ENCODE measurements at places on chromosomes 1 and 21.

DNA sequence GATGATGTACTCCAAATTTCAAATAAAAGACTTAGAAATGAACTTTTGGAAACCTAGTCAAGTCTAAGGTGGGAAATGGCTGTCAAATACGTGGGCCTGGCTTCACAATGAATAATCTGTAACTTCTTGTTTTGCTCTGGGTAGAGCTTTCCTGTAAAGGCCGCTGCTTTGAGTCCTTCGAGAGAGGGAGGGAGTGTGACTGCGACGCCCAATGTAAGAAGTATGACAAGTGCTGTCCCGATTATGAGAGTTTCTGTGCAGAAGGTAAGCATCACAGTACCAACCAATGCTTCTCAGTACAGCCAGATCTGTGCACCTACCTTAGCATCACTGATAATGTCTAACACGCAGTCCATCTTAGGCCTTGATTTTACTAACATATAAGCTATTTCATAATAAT lies 73.6 kb downstream of the TPR start:
- DNase-seq, result no peak

DNA sequence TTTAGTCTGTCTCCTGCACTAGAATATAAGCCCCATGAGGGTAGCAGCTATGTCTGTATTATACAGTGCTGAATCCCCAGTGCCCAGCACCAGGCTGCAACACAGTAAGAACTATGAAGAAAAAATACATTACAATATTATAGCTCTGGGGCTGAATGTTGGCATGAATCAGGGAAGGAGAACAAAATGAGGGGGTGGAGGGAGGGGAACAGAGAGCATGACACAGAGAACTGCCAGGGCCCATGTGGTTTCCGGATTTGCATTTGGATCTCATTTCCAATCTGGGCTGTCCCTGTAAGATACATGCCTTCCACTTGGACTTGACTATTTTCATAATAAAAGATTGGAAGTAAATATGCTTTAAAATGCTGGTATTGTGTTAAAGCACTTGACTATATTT lies 35.8 kb downstream of the C1orf198 start:
- no peak for DNase-seq

DNA sequence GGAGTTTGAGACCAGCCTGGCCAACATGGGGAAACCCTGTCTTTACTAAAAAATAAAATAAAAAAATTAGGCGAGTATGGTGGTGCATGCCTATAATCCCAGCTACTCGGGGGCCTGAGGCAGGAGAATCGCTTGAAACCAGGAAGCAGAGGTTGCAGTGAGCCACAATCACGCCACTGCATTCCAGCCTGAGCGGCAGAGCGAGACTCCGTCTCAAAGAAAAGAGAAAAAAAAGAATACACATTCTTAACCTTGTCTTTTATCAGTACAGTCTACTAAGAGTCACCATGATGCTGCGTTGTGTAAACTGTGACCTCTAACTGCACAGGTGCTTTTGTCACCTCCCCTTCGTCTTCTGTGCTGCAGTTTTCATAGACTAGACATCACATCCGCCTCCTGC lies 37.2 kb downstream of the PCNT start:
- DNase-seq, result no peak

- no peak for DNase-seq
These were observed 169.0 kb downstream of the CHRM3 start for GRCh38 chr1:239555350-239555749.

DNA sequence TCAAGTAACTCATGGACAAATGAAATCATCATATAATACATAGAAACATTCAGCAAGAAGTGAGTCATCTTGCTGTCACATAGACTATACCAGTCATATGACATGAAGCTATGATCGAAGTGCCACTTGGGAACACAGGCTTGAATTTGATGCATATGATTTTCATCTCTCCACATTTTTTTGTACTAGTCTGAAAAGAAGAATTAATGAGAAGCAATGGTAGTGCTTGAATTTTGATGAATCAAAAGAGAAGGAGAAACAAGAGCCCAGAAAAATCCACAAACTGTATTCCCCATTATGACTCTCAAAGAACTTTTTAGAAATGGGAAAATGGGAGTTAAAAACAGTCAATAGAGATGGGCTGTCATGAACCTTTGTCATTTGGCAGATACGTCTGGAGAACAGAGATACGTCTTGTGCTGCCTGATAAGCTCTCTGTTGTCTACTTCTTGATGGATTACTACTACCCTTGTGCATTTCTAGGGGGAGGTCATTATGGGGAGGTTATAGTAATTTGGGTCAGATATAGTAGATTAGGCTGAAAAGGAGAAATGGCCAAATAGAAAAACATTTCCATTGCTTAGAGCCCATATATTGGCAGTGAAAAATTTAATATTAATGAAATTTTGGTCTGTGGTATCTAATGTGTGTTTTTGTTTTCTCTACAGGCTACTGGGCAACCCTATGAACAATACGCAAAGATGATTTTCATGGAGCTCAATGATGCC lies 8.0 kb upstream of the LEPR start:
- DNase-seq, result no peak

All from B cell (primary cell).